ENCODE measurements at places on chromosomes 6 and 20. TPM values are rescaled to one million over a fixed set of nuclear protein-coding genes. Genes with fewer than 3 reads are reported as not detected.

The VGLL2 gene
- total RNA-seq: not detected

- no peak for DNase-seq
These were observed 115.4 kb downstream of the DTNBP1 start for GRCh38 chr6:15547400-15547799.

- DNase-seq: peak; percentile 79
These were observed 146.9 kb downstream of the PHACTR3 start for GRCh38 chr20:59751075-59751711.

DNA sequence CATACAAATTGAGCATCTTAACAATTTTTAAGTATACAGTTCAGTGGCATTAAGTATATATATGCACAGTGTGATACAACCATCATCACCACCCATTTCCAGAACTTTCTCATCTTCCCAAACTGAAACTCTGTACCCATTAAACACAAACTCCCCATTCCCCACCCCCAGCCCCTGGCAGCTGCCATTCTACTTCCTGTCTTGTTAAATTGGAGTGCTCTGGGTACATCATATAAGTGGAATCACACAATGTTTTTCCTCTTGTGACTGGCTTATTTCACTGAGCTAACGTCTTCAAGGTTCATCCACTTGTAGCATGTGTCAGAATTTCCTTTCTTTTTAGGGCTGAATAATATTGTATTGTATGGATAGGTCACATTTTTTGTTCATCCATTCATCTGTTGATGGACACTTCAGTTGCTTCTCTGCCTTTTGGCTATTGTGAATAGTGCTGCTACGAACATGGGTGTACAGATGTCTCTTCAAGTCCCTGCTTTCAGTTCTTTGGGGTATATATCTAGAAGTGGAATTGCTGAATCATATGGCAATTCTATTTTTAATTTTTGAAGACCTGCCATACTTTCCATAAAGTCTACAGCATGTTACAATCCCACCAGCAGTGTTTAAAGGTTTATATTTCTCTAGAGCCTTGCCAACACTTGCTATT, 19.6 kb upstream of the RREB1 start:
- no peak for DNase-seq

GRCh38 chr6:98498866-98499265, 335.5 kb upstream of the POU3F2 start:
- no peak for DNase-seq

GRCh38 chr6:167750956-167751358, 75.8 kb upstream of the AFDN start:
- no peak for DNase-seq

DNA sequence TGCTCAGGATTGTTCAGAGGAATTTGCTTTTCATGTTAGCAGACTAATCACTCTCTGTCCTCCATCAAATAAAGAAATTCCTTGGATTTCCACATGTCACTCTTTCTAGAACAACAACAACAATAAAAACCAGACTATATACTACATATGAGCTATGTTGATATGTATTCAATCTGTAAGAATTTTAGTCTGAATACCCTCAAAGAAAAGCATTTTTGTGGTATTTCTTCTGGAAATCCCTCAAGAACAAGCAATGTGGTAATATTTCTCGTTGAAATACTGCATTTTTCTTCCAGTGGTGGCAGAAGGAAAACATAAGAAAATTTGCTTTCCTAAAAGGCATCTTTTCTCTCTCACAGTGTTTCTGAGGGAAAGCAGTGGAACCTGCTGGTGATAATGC, 312.6 kb upstream of the RSPO3 start:
- no peak for DNase-seq

The AURKA gene
- total RNA-seq: 4.8 TPM

DNA sequence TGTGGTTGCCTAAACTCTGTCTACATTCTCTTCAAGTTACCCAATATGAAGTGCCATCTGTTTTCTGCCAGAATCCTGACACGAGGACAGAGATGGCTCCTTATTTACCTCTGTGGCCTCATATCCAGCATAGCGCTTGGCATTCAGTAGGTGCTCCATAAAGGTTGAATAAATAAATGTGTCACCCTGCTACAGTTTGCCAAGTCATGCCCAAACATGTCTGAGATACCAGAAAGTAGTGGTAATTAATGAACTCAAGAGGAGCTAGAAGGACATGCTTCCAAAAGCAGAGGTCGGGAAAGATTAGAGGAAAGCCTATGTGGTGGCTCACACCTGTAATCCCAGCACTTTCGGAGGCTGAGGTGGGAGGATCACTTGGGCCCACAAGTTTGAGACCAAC, 30.9 kb upstream of the E2F3 start:
- DNase-seq: no peak

- no peak for DNase-seq
These were observed 225.1 kb upstream of the MANEA start for GRCh38 chr6:95352064-95352795.

The FABP7 gene
- 1,309 TPM for total RNA-seq

GRCh38 chr6:126926926-126927325, 191.5 kb upstream of the RSPO3 start:
- no peak for DNase-seq

The KHDRBS2 gene
- 66.8 TPM for total RNA-seq

- no peak for DNase-seq
These were observed 117.4 kb downstream of the VEGFA start for GRCh38 chr6:43887340-43887858.

DNA sequence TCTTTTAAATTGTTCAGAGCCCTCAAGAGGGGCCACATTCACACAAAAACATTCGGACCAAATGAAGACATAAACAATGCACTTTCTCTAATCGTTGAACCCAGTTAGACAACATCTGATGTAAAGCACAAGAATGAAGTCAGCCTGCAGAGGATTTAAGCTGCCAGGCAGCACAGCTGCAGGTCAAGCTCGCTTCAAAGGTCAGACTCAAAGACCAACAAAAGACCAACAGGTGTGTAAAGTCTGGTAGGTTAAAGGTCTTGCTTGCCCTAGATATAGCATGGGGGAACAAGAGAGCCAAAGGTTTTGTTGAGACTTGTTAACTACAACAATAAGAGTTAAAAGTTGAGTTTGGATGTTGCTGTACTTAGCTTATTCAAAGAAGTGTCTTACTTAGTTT, 26.7 kb upstream of the MYLIP start:
- no peak for DNase-seq

DNA sequence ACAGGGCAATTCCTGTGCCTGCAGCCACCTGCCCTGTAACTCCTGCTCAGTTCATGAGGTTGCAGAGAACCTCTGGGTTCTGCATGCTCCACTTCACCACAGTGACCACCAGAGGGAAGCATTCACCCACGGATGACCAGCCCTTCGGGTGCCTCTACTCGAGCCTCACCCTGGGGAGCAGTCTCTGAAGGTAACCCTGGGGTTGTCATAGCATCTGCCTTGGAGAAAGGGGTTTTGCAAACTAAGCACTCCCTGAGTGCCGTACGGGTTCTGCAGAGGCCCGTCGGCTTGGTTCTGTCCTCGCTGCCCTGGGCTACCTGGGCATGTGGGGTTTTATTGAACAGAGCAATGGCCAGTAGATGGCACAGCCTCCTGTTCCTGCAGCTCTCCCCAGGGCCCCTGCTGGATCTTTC, 10.2 kb upstream of the CST5 start:
- peak; percentile 47 for DNase-seq

The PMEPA1 gene
- total RNA-seq: 8.3 TPM

The CCN6 gene
- total RNA-seq: not detected

- no peak for DNase-seq
These were observed 166.1 kb downstream of the THBS2 start for GRCh38 chr6:169087443-169088041.

The MUC21 gene
- not detected for total RNA-seq

DNA sequence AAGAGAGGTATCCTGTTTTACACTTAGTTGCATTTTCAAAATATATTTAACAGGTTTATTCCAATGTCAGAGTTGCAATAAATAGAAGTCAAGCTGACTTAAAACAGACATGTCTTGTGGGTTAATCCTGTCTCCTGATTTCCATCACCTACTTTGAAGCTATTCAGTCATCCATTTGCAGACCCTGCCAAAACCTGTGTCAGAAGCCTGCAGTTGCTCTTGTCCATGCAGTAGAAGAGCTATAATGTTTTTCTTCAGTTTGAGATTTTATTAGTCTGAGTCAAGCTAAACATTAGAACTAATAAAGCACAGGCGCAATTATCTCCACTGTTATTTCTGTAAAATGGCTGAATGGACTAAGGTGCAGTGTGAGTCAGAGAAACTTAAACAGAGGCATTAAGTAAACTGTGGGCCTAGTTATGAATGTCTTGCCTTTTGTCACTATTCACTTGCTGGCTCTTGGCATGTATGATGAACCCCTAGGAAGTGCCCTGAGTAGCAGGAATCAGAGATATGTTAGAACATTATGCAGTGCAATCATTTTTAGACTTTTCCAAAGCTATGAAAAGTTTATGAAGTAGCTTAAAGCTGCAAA, 11.0 kb upstream of the HDGFL1 start:
- no peak for DNase-seq

The MCCD1 gene
- not detected for total RNA-seq

- DNase-seq: no peak
These were observed 130.9 kb downstream of the TRMT11 start for GRCh38 chr6:126117251-126117650.

The SCUBE3 gene
- 1.7 TPM for total RNA-seq

The EMILIN3 gene
- 3.1 TPM for total RNA-seq

- DNase-seq: no peak
These were observed 53.3 kb downstream of the SLC23A2 start for GRCh38 chr20:4947817-4948559.

The ZBTB46 gene
- 21.5 TPM for total RNA-seq

The AVP gene
- total RNA-seq: not detected

- no peak for DNase-seq
These were observed 412.5 kb downstream of the GJA1 start for GRCh38 chr6:121847806-121848522.

The TSHZ2 gene
- total RNA-seq: 0.31 TPM

DNA sequence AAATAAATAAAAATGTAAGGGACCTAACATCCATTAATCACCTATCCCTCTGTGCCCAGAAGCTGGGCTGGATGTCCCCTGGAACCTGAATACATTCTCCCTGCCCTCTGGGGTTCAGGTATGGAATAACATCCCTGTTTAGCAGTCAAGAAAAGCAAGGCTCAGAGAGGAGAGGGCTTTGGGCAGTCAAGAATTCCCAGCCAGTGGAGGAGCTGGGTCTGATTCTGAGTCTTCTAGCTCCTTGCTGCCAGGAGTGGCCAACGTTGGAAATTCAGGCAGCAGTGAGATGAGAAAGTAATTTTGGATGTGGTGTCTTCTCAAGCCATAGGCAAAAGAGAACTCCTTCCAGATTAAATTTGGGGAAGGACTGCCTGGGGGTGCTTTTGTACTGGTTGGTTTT, 42.6 kb upstream of the ZNFX1 start:
- no peak for DNase-seq

GRCh38 chr20:33284284-33284683, 1.3 kb downstream of the BPIFB1 start:
- no peak for DNase-seq

- no peak for DNase-seq
These were observed 28.6 kb upstream of the PCMTD2 start for GRCh38 chr20:64226686-64227580.

The CALHM4 gene
- not detected for total RNA-seq

DNA sequence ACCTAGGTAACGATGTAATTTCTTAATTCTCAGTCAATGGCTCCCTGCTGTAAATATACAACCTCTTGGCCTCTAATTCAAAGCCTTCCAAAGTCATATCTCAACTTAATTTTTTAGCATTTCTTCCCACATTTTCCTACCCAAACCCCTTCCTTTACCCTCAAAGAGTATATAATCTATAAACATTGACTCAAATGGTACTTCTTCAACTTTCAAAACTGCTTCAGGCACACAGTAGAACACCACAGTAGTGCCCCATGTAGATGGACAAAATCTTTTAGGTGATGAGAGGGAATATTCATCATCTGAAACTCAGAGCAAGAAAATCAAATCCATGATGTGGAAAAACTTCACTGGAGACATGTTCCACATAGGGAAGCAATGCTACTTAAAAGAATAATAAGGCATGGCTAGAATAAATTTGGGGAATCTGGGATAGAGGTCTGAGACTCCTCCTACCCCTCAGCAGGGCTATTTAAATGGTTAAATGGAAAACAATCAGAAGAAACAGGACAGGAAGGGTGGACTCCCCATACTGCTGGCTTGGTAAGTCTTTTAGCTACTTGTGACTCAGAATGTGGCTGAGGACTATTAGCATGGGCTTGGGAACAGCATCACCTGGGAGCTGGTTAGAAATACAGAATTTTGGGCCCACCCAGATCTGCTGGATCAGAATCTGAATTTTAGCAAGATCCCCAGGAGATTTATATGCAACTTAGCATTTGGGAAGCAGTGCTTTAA, 6.4 kb downstream of the SLC22A2 start:
- DNase-seq: no peak

GRCh38 chr6:27868311-27868710, 43.9 kb downstream of the OR2B2 start:
- DNase-seq: no peak

DNA sequence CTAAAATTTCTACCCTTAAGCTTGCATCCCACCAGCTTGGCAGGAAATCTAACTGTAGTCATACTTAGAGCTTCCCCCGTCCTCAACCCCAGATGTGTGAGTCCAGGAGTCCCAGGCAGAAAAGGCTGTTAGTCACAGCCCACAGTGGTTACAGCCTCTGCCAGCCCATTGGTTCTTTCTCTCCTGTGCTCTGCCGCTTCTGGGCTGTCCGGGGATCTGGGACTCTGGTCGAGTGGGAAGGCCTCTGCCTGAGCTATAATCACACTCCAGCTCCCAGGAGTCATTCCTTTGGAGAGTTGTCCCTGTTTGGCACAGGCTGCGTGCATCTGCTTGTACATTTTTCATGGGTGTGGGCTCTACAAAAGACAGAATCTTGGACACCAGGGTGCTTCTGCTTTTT, 45.6 kb upstream of the FYN start:
- DNase-seq: no peak

The PXT1 gene
- total RNA-seq: not detected

DNA sequence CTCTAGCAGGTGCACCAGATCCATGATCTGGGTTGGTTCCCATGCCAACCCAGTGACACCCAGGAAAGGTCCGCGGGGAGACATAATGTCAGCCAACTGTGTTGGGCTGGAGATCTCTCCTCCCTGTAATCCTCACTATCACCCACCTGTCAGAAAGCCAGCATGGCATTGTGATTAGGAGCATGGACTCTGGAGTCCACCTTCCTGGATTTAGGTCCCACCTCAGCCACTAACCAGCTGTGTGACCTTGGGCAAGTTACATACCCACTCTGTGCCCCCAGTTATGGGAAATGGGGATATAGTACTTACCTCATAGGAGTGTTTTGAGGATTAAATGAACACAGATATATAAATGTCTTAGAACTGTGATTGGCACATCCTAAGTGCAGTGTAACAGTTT, 97.9 kb downstream of the ZDHHC14 start:
- DNase-seq: no peak

The HLA-F gene
- 1.4 TPM for total RNA-seq

The KIF3B gene
- 92.5 TPM for total RNA-seq

The CCN5 gene
- not detected for total RNA-seq

DNA sequence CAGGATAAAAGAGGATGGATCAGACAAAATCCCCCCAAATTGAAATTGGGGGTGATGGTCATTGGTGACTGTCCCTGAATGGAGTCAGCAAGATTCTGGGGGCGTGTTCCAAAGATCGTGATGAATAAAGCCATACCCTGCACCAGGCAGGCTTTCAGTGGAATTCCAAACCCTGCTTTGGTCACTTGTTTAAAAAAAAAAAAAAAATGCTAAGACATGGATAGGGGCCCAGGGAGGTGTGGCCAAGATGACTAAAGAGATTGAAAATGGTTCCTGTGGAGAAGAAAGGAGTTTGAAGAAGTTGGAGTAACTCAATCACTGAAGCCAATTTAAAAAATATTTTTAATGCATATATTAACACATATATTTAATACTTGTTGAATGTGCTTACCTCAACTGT, 161.4 kb upstream of the KCNG1 start:
- no peak for DNase-seq

The GLYATL3 gene
- total RNA-seq: not detected

All from occipital lobe (tissue), 3 donors.